ENCODE measurements at places on chromosomes 3 and 15.

GRCh38 chr15:50390554-50391264 lies 33.5 kb upstream of the USP8 start:
- no peak for DNase-seq

GRCh38 chr3:105448338-105448982 lies 81.8 kb downstream of the ALCAM start:
- DNase-seq = no peak

- DNase-seq = no peak
Observed at GRCh38 chr3:178059119-178059518, 477.1 kb upstream of the KCNMB2 start.

GRCh38 chr3:117510396-117510795 lies 800.8 kb downstream of the TUSC7 start:
- no peak for DNase-seq

DNA sequence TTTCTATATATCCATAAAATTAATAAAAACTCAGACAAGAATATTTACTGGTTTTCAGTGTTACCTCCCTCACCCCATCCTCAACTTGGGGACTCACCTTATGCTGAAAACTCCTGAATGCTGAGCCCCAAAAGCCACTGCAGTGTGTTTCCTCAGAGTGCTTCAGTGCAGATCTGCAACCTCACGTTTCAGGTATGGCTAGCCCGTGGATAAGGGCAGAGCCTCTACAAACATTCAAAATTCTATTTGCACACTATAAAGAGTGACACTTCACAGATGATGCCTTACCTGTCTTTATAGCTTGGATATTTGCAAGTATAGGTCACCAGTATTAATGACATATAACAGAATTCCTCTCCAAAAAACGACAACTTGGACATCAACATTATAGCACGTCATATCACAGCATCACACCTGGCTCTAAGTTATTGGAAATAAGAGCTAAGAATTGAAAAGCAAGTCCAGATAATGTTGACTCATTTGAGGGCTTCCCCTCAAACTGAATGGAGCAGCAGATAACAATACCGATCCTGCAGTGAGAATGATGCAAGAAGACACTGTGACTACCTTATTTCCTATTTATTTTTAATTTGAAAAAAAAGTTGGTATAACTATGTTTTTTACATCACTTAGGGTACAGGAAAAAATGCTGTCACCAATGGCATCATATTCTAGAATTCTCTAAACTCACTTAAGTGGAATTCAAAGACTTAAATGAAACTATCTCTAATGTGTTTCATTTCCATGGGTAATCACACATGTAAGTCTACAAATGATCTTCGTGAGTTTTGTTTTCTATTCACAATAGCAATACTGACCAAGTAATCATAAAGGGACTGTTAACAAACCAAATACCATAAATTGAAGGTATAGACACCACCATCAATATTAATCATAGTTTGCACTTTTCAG lies 40.7 kb upstream of the RSL24D1 start:
- no peak for DNase-seq

- DNase-seq = no peak
Observed at GRCh38 chr3:188884299-188885043, 287.3 kb upstream of the TPRG1 start.

- DNase-seq = no peak
Observed at GRCh38 chr3:128736601-128737000, 10.6 kb downstream of the RAB7A start.

DNA sequence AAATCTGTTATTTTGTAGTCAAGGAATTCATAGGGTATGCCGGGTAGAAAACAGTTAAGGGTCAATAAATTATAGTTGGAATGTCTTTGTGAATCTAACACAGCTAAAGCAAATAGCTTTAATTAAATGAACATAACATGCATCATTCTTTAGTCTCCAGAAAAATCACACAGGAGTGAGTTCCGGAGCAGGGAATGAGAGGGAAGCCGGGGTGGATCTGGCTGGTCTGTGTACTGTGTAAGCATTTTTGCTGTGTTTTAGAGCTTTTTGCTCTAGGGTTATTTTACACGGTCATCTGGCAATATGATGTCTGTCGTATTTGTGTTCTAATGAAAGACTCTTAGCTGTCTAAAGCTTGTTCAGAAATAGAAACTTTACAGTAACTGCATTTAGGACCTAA lies 57.5 kb downstream of the MED12L start:
- DNase-seq = no peak

Data from NCI-H1092 (cell line).